ENCODE measurements at places on chromosomes 16 and 17.

DNA sequence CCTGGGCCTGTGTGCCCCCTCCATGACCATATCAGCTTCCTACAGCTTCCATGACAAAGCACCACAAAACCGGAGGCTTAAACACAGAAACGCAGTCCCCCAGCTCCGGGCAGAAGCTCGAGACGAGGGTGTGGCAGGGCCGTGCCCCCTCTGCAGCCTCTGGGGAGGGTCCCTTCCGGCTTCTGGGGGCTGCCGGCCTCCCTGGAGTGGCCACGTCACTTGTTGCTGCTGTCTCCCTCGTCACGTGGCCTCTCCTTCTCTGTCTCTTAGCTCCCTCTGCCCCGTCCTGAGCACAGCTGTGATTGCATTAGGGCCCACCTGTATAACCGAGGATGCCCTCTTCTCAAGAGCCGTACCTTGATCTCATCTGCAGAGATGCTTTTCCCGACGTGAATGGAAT is 64.6 kb downstream of the JPH3 start:
- DNase-seq = no peak

- DNase-seq = no peak
These were observed 158.8 kb downstream of the CHD9 start for GRCh38 chr16:53213542-53213941.

- DNase-seq = no peak
These were observed 134.4 kb upstream of the CDH8 start for GRCh38 chr16:62170642-62171041.

DNA sequence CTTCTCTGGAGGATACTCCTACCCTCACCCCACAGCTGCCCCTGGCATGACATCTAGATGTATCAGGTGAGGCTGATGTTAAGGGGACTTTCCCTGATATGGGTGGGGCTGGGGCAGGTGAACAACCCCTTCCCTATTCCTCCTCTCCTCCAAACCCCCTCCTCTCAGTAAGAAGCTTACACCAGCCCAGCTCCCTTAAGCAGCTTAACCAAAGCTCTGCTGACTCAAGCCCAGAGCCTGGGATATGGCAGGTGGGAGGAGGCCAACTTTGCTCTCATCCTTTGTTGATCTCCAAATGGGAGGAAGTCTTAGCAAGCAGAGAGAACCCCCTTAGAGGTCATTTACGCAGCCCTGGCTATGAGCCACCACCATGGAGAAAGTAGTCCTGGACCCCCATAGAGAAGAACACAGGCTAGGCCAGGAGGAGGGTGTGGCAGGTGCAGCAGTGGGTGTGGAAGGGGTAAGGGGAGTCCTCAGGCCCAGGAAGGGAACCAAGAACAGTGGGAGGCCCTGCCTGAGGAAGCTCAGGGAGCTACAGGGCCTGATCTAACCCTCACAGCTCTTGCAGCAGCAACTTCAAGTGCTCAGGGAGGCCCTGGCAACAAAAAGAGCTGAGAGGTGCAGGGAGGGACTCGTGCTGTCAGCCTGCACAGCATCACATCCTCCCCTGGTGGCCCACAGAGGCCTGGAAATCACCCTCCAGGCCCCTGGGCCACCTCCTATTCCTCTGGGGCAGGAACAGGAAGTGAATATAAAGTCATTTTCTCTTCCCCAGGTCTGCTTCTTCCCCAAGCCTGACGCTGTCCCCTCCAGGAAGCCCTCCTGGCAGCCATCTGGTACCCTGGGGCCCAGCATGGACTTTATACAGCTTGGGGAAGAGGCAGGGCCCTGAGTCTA is 2.9 kb downstream of the UNC119 start:
- DNase-seq = no peak

- no peak for DNase-seq
These were observed 4.5 kb downstream of the AXIN2 start for GRCh38 chr17:65556910-65557348.

Measured in AG09319 (cell line).